Psoas muscle (tissue), 8 donors: ENCODE measurements at places on chromosomes 13 and 19. TPM values are rescaled to one million over a fixed set of nuclear protein-coding genes. Genes with fewer than 3 reads are reported as not detected.

Gene HIPK4
- not detected for total RNA-seq

Gene LILRB5
- 4.5 TPM for total RNA-seq

Gene HSH2D
- 0.17 TPM for total RNA-seq

Gene LRRC25
- 2.4 TPM for total RNA-seq

Gene PRTN3
- 0.34 TPM for total RNA-seq

Gene GJB6
- not detected for total RNA-seq

Gene CRB3
- not detected for total RNA-seq

Gene BRSK1
- total RNA-seq, result 1.0 TPM
